ENCODE measurements at places on chromosomes 3 and 15. TPM values are rescaled to one million over a fixed set of nuclear protein-coding genes. Genes with fewer than 3 reads are reported as not detected.

DNA sequence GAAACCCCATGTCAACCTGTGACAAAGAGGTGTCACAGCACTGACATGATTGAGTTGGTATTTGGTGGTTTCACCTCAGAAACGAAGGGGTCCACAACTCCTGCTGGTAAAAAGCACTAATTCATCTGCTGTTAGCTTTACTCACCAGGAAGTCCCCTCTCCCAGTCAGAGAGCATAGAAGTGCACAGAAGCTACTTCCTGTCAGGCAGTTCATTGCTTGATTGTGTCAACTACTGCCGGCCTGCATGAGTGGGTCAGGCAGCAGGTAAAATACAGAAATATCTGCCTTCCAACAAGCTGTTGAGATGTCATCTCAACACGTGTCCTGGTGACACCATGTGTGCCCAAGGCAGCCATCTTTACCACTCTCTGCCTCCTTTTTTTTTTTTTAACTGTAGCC lies 596.6 kb upstream of the NR2F2 start:
- H3K4me3 ChIP-seq, result no peak overlapping the region
- no peaks in the 10 kb centered on the region for H3K27me3 ChIP-seq
- no peak for DNase-seq
- H3K36me3 ChIP-seq, result peaks cover 15% of the 10 kb centered on the region
- peaks cover 26% of the 10 kb centered on the region for H3K4me1 ChIP-seq

DNA sequence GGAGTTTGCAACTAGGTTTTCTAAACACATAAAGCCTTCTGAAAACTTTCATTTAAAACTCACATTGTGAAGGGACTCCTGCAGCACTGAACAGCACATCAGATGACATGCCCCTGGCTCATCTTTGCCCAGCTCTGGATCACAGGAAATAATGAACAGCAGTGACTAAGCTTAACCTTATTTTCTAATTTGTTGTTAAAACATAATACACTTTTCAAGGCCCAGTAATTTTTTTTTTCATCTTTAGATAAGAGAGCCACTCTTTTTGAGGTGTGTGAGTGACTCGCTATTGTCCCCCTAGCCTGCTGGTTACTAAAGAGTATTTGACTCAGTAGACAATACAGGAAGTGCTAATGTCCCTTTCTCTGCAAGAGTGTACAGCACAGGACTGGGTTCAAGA lies 204.0 kb downstream of the OSBPL10 start:
- H3K27me3 ChIP-seq, result peaks cover 20% of the 10 kb centered on the region
- no peak for DNase-seq
- no peak overlapping the region for H3K4me3 ChIP-seq
- peaks cover 28% of the 10 kb centered on the region for H3K4me1 ChIP-seq

DNA sequence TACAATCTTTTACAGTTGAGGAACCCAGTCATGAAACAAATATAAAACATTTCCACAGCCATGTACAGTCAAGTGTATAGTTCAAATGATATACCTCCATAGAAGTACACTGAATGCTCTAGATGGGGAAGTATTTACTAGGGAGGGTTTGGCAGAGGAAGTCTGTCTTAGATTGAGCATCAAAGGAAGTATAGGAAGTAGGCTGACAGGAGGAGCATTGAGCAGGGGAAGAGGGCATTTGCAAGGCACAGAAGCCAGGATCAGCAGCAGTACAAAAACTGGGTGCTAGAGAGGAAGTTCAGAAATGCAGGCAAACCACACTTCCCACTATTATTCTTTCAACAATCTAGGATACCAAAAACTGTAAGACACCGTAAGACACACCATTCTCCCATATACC lies 122.6 kb downstream of the ANO10 start:
- H3K27me3 ChIP-seq, result peaks cover 40% of the 10 kb centered on the region
- H3K4me1 ChIP-seq, result peaks cover 68% of the 10 kb centered on the region
- H3K4me3 ChIP-seq, result no peak overlapping the region
- DNase-seq, result no peak
- H3K36me3 ChIP-seq, result peaks cover 2% of the 10 kb centered on the region

- no peak for DNase-seq
- no peaks in the 10 kb centered on the region for H3K36me3 ChIP-seq
- no peaks in the 10 kb centered on the region for H3K4me1 ChIP-seq
- H3K4me3 ChIP-seq, result no peak overlapping the region
- no peak overlapping the region for H3K27ac ChIP-seq
Measured at GRCh38 chr15:61216519-61216918, 12.6 kb downstream of the RORA start.

DNA sequence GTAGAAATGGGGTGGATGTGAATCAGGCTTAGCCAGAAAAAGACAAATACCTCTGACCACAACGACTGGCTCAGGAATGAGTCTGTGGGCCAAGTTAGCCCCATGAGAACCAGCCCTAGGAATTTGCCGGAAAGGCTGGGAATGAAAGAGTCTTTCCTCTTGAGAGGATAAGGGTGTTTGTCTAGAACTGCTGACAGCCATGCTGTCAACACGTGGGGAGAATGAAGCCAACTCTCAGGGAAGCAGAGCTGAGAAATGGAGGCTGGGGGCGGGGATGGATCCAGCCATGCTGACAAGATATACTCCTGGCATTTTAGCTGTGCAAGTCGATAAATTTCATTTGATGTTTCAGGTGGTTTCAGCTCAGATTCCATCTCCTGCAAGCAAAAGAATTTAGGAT lies 10.6 kb upstream of the SLC6A1 start:
- DNase-seq, result no peak
- H3K27me3 ChIP-seq, result peaks cover 42% of the 10 kb centered on the region
- H3K27ac ChIP-seq, result no peak overlapping the region
- H3K36me3 ChIP-seq, result no peaks in the 10 kb centered on the region
- H3K4me3 ChIP-seq, result no peak overlapping the region
- peaks cover 9% of the 10 kb centered on the region for H3K4me1 ChIP-seq

GRCh38 chr3:37262816-37263393 lies 88.5 kb upstream of the LRRFIP2 start:
- peaks cover 10% of the 10 kb centered on the region for H3K36me3 ChIP-seq
- no peak for DNase-seq
- no peaks in the 10 kb centered on the region for H3K27me3 ChIP-seq
- H3K4me1 ChIP-seq, result peaks cover 47% of the 10 kb centered on the region

DNA sequence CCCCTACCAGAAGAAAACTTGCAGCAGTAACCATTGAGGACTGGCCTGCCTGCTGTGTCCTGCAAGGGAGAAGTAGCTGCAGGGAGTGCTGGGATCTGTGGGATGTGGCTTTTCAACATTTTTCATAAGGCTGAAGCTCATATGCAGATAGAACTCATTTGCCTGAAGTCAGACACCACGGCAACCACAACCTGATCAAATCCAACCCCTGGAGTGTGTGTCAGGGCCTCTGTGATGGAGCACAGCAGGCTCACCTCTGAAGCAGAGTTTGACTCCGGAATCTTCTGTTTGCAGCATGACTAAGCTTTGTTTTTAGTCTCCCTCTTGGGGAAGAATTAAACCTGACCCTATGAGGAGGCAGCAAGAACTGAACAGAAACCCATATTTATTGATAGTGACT lies 508.7 kb downstream of the AGBL1 start:
- H3K4me1 ChIP-seq, result no peaks in the 10 kb centered on the region
- H3K4me3 ChIP-seq, result no peak overlapping the region
- no peak for DNase-seq
- H3K36me3 ChIP-seq, result no peaks in the 10 kb centered on the region
- H3K27me3 ChIP-seq, result no peaks in the 10 kb centered on the region

DNA sequence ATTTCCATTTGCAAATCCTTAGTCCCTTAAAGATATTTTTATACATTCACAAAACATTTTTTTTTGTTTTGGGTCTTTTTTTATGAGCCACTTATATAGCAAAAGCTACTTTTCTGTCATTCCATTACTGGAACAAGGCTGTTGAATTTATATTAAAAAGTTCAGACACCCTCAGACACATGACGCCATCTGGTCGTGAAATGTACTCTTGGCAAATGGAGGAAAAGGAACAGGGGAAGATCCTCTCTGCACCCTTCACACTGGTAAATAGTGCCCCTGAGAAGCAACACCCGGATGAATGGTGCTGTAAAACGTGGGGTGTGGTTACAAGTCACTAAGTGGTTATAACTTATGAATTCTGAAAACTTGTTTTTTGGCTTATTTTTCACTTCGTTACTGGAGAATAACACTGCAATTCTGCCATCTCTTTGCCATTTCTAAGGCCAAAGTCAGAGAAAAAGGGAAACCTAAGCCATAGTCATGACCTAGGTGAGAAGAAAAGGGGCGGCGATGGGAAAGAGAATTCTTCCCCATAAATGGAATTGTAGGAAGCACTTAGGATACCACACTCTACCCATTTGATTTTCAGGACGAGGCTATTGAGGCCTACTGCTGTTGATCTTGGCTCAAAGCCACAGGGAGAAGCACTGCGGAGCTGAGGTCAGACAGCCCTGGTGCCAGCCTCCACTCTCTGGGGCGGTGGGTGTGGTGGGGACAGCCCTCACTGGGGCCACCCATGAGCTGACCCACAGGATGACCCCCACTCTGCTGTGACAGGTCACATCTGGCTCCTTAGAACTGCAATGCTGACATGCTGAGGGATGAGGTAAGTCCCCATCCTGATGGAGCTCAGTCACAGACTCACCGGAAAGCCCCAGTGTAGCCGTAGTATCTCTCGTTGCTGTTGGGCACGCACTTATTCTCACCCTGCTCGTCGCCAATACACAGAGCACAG lies 21.9 kb downstream of the LTF start:
- no peaks in the 10 kb centered on the region for H3K36me3 ChIP-seq
- H3K27me3 ChIP-seq, result peaks cover 7% of the 10 kb centered on the region
- H3K27ac ChIP-seq, result no peak overlapping the region
- H3K4me3 ChIP-seq, result no peak overlapping the region
- no peak for DNase-seq
- peaks cover 20% of the 10 kb centered on the region for H3K4me1 ChIP-seq

DNA sequence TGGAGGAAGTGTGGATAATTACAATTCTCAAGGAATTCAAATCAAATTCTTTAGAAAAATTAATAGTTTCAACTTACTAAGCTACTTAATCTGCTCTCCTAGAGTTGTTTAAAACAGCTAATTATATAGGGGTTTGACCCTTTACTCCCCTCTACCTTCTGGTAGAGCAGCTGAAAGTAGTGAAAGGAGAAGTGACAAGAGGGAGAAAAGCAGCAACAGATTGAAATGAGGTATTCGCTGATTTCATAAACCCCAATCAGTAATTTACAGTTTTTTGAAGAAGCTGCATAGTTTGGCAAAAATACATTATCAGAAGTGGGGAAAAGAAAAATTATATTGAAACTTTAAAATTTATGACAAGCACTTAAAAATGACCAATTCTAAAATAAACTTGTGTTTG lies 52.8 kb downstream of the ZMAT3 start:
- no peak overlapping the region for H3K27ac ChIP-seq
- no peaks in the 10 kb centered on the region for H3K36me3 ChIP-seq
- peaks cover 45% of the 10 kb centered on the region for H3K4me1 ChIP-seq
- DNase-seq, result no peak

DNA sequence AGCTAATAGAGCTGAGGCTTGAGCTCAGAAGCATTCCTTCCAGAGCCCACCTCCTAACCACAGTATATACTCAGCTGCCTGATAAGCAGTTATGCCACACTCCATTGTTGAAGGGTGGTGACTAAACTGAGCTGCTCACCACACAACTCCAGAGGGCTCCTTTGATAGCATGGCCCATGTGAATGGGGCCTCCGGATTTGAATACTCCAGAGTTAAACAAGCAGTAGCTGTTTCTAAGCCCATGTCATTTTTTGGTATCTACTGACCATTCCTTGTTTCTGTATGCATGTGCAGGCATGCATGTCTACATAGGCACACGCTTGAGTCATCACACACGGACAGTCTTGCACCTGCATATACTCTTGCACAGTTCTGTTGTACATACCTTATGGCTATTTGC lies 28.9 kb downstream of the IGSF10 start:
- no peak for DNase-seq
- no peak overlapping the region for H3K4me3 ChIP-seq
- peaks cover 2% of the 10 kb centered on the region for H3K36me3 ChIP-seq
- H3K4me1 ChIP-seq, result no peaks in the 10 kb centered on the region

Gene KPNA4
- 78.0 TPM for total RNA-seq

Gene LINGO1
- 0.17 TPM for total RNA-seq
